ENCODE measurements at places on chromosomes 12 and 14.

GRCh38 chr12:103839103-103839502 is 1.9 kb downstream of the NT5DC3 start:
- peak; percentile 2 for DNase-seq

GRCh38 chr14:81555051-81555450 is 21.4 kb upstream of the SEL1L start:
- no peak for DNase-seq

DNA sequence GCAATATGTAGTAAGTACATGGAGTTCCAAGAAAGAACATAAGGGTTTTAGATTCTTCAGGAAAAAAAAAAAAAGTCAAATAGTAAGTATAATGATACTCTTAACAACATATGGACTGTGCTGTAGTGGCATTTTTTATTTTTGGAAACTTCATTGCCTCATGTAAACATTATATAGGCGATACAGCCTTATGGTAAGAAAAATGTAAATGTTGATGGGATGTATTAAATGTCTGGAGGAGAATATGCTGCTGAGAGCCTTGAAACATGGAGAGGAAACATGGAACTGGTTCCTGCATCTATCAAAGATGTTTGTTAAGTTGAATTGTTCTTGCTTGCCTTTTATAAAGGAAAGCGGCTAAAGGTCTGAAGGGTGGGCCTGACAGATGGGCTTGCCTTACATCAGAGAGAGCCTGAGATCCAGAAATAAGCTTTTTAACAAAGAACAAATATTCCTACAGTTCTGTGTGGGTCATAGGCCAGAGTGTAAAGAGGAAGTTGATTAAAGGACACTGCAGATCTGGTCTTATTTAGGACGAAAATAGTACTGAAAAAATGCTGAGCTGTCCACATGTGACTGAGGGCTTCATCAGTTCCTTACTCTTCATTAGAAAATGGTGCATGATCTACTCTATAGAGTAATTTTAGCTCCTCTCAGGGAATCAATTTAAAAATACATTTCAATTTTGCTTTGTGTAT is 448.1 kb upstream of the DCN start:
- DNase-seq = no peak

DNA sequence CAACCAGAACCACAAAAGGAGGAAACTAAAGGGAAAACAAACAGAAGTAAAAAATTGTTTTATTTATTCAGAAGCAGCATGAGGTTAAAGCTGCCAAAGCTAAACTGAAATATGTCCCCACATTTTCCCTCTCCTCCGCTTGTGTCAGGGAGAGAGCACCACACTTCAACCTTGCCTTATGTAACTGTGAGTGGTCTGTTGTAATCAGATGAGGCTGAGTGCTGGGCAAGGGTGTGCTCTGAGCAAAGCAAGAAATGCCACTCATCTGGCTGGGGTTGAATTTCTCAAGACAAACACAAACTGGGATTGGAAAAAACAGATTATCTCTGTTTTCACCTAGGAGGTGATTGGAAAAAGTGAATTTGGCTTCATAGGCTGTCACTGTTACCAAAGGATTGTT is 12.2 kb downstream of the CAPZA3 start:
- no peak for DNase-seq

- DNase-seq = no peak
Measured at GRCh38 chr12:75047885-75048525, 161.6 kb downstream of the KCNC2 start.

Data from C1 segment of cervical spinal cord (tissue), 14 donors.